Uterus (tissue), 4 donors: ENCODE measurements at places on chromosomes 12 and 14. TPM values are rescaled to one million over a fixed set of nuclear protein-coding genes. Genes with fewer than 3 reads are reported as not detected.

DNA sequence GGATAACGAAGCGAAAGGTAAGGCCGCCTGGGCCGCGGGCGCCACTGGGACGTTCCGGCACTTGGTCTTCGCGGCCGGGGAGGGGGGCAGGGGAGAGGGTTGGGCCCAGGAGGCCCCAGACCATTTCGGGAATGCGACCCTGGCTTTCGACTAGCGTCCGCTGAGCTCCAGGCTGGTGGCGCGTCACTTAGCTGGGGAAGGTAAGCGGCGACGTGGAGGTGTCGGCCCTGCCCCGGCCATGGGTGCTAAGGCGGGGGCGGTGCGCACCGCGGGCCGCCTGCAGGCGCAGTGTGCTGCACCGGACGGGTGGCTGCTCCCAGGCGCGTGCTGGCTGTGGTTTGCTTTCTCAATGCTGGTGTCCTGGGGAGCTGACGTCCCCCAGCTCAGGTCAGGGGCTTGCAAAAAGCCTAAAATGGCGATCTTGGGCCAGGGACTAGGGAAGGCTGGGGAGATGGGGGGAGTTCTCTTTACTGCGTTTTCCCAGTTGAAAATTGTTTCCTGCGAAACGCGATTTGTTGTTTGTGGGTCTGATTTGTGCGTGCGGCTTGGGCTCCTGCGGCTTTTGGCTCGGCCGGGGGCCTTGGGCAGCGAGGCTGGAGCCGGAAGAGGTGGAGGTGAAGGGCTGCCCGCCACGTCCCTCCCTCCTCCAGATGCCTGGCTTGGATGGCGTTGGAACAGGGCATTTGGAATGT lies 1.2 kb downstream of the HOXC10 start:
- H3K4me3 ChIP-seq = peak overlapping the region; percentile 39
- no peaks in the 10 kb centered on the region for H3K36me3 ChIP-seq
- H3K27ac ChIP-seq = peak overlapping the region; percentile 27
- peaks cover 12% of the 10 kb centered on the region for H3K27me3 ChIP-seq
- no peak for DNase-seq

GRCh38 chr14:102930138-102930752 lies 7.8 kb downstream of the AMN start:
- H3K36me3 ChIP-seq = no peaks in the 10 kb centered on the region
- H3K27ac ChIP-seq = no peak overlapping the region
- peaks cover 27% of the 10 kb centered on the region for H3K4me1 ChIP-seq
- H3K27me3 ChIP-seq = peaks cover 9% of the 10 kb centered on the region
- peak overlapping the region; percentile 33 for H3K4me3 ChIP-seq
- DNase-seq = no peak

DNA sequence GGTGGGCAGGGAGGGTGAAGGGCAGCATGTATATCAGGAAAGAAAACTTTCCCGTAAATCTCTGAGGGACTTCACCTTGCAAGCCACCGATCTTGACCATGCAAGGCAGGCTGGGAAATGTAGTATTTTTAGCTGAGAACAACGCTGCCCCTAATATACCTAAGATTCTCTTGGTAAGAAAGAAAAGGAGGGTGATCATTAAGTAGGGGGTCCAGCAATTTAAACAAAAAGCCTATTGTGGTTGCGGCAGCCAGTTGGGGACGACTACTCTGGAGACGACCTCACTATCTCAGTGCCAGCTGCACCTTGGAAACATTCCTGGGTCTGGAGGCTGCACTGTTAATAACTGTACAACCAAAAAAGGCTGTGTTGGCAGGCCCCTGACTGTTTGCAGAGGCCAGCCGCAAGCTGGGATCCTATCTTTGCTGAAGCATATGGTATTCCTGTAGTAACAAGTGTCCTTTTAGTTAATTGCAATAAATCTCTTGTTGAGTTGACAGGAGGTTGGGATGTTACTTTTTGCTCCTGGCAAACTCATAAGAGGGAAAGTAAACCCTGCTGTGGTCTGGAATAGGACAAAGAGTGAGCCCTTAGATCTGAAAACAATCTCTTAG lies 6.4 kb downstream of the APOLD1 start:
- no peaks in the 10 kb centered on the region for H3K36me3 ChIP-seq
- H3K4me1 ChIP-seq = peaks cover 7% of the 10 kb centered on the region
- peak; percentile 35 for DNase-seq
- H3K4me3 ChIP-seq = peak overlapping the region; percentile 16
- peak overlapping the region; percentile 57 for H3K27ac ChIP-seq
- no peaks in the 10 kb centered on the region for H3K27me3 ChIP-seq

DNA sequence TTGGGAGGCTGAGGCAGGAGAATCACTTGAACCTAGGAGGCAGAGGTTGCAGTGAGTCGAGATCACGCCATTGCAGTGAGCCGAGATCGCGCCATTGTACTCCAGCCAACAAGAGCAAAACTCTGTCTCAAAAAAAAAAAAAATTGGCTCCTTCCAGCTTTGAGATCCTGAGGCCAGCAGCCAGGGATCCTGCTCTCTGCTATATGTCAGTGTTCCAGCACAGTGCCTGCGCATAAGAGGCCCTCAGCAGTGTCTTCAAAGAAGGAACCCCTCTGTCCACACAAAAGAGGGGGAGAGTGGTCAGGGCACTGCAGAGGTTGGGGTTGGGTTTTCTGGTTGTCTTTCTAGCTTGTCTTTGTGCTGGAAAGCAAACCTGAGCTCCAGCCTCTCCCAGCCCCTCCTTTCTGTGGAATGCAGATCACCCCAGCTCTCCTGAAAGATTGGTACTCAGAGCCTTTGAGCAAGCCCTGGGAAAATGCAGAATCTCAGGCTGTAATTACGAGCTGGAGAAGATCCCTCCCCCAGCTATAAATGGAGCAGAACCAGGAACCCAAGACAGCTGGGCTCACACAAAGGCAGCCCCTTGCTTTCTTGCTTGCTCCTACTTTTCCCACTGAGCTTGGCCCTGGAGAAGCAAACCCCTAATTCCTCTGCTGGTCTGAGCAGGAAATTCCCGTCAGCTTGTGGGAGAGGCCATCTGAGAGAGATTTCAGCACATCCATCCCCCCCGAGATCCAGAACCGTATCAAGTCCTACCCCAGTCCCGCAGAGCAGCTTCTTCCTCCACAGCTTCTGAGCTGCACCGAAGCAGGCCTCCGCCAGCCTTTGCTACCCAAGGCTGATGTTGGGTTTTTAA lies 205.7 kb downstream of the ZFP36L1 start:
- H3K27ac ChIP-seq = peak overlapping the region; percentile 98
- peak; percentile 67 for DNase-seq
- no peaks in the 10 kb centered on the region for H3K36me3 ChIP-seq
- H3K4me1 ChIP-seq = peaks cover 29% of the 10 kb centered on the region
- no peak overlapping the region for H3K4me3 ChIP-seq

DNA sequence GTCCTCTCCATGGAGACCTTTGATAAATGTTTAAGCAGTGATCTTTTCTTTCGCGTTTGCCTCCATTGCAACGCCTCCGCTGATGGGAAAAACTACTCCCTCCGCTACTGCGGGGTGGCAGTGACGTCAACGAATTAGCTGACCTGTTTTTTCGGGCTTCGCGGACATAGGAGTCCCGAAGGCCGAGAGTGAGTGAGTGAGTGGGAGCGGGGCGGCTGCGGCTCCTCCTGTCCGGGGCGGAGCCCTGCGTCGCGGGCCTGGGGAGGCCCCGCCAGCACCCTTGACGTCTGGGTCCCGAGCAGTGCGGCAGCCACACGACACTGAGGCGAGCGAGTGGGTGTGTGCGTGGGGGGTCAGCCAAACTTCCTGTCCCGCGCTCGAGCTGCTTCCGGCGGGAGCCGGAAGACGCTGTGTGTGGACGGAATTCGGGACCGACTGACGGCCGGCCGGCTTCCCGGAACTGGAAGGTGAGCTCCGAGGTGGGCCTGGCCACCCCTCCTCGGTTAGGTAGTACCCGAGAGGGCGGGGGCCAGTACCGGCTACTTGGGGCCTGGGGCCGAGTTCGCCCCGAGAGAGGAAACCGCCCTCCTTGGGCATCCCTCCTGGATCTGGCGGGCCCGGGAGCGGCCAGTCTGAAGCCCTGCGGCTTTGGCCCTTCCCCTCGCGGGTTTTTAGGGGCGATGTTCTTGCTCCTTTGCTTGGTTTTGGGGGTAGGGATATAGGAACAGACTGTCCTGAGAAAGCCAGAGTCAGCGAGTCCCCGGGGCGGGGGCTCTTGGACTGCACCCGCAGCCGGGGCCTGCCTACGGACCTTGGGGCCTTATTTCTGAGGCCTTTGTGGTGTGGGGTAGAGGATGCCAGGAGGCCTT lies at the start of gene ZNF410:
ZNF410 (plus strand) TSS at position 411 of the 869 bp plus-strand sequence. CDS start 5,317 bp downstream, outside the sequence.
- H3K4me1 ChIP-seq = no peaks in the 10 kb centered on the region
- H3K4me3 ChIP-seq = peak within 1 kb of the TSS; percentile 72
- H3K27me3 ChIP-seq = no peaks in the 10 kb centered on the region
- H3K36me3 ChIP-seq = no peaks in the 10 kb centered on the region
- DNase-seq = peak; percentile 93
- H3K27ac ChIP-seq = peak within 1 kb of the TSS; percentile 96

GRCh38 chr14:105330491-105330895 lies 15.9 kb downstream of the PACS2 start:
- DNase-seq = peak; percentile 59
- no peak overlapping the region for H3K4me3 ChIP-seq
- H3K36me3 ChIP-seq = no peaks in the 10 kb centered on the region
- no peaks in the 10 kb centered on the region for H3K27me3 ChIP-seq

DNA sequence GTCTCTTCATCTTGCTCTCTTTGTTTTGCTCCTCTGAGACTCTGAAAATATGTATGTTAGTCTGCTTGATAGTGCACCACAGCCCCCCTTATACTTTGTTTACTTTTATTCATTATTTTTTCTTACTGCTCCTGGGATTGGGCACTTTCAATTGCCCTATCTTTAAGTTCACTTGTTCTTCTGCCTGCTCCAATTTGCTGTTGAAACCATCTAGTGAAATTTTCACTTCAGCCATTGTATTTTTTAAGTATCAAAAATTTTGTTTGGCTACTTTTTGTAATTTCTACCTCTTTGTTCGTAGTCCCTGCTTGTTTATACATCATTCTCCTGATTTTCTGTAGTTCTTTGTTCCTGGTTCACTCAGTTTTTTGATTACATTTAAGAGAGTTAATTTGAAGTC lies 223.3 kb downstream of the SLC38A4 start:
- no peak for DNase-seq
- H3K27me3 ChIP-seq = no peaks in the 10 kb centered on the region
- no peak overlapping the region for H3K4me3 ChIP-seq
- no peak overlapping the region for H3K27ac ChIP-seq

GRCh38 chr12:94150240-94151121 lies 2.1 kb downstream of the PLXNC1 start:
- peak; percentile 29 for DNase-seq
- peak overlapping the region; percentile 27 for H3K4me3 ChIP-seq
- H3K27ac ChIP-seq = peak overlapping the region; percentile 6
- H3K36me3 ChIP-seq = no peaks in the 10 kb centered on the region

GRCh38 chr14:21264025-21264801 lies 5.0 kb downstream of the HNRNPC start:
- H3K4me1 ChIP-seq = peaks cover 5% of the 10 kb centered on the region
- H3K36me3 ChIP-seq = no peaks in the 10 kb centered on the region
- no peaks in the 10 kb centered on the region for H3K27me3 ChIP-seq
- no peak overlapping the region for H3K4me3 ChIP-seq

GRCh38 chr12:56537546-56537945 lies 15.9 kb downstream of the RBMS2 start:
- H3K27ac ChIP-seq = no peak overlapping the region
- no peak for DNase-seq

DNA sequence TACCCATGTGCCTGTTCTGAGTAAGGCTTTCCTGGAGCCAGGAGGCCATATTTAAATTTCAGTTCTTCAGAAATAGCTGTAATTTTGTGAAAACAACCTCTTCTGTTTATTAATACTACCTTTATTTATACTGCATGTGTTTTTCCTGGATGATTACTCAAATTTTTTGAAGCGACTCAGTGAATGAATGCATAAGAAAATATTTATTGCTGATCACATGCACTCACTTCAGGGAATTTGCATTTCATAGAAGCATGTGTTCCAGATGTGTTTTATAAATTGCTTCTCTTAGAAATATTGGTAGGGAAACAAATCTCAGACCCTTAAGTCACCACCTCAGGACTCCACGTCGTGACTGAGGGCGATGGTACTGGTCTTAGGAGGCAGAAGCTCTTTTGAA lies 21.8 kb upstream of the DCN start:
- H3K4me1 ChIP-seq = no peaks in the 10 kb centered on the region
- DNase-seq = no peak
- H3K27me3 ChIP-seq = no peaks in the 10 kb centered on the region
- no peaks in the 10 kb centered on the region for H3K36me3 ChIP-seq
- H3K4me3 ChIP-seq = no peak overlapping the region
- no peak overlapping the region for H3K27ac ChIP-seq

DNA sequence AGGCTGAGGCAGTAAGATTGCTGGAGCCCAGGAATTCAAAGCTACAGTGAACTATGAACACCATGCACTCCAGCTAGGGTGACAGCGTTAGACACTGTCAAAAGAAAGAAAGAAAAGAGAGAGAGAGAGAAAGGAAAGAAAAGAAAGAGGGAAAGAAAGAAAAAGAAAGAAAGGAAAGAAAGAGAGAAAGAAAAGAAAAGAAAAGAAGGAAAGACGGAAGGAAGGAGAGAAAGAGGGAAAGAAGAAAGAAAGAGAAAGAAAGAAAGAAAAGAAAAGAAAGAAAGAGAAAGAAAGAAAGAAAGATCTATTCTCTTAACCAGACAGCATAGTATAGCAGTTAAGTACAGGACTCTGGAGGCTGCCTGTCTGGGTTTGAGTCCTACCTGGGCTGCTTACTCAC lies 21.9 kb upstream of the DENND5B start:
- no peaks in the 10 kb centered on the region for H3K27me3 ChIP-seq
- no peak overlapping the region for H3K4me3 ChIP-seq
- no peaks in the 10 kb centered on the region for H3K4me1 ChIP-seq
- H3K27ac ChIP-seq = no peak overlapping the region
- H3K36me3 ChIP-seq = no peaks in the 10 kb centered on the region

- no peaks in the 10 kb centered on the region for H3K27me3 ChIP-seq
- no peak overlapping the region for H3K4me3 ChIP-seq
- H3K4me1 ChIP-seq = no peaks in the 10 kb centered on the region
- H3K27ac ChIP-seq = no peak overlapping the region
- DNase-seq = no peak
These were observed 108.1 kb downstream of the ERC1 start for GRCh38 chr12:1099158-1099557.

DNA sequence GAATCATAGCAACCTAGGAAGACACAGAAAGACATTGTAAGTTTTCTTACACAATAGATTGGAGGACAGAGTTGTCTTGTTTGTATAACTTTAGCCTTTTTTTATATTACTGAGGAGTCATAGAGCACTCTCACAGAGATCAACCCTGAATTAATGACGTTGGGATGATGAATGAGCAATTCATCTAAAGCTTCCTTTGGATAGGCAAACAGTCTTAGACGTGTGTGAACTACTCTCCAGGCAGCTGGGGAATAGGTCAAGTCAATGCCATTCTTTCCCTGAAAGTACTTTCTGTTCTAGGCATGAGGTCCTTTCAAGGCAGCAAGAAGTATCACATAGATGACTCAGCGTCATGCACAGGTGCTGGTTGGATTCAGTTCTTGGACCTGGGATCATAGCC lies 369.1 kb upstream of the NOVA1 start:
- no peak overlapping the region for H3K27ac ChIP-seq
- H3K27me3 ChIP-seq = no peaks in the 10 kb centered on the region
- no peak overlapping the region for H3K4me3 ChIP-seq
- DNase-seq = peak; percentile 38
- H3K36me3 ChIP-seq = no peaks in the 10 kb centered on the region

Gene PCED1B
- total RNA-seq = 9.5 TPM

Gene IAPP
- total RNA-seq = not detected

Gene STXBP6
- total RNA-seq = 30.5 TPM

Gene LRP1-AS
- not detected for total RNA-seq

Gene GPR132
- 1.7 TPM for total RNA-seq

Gene OVCH1
- 1.0 TPM for total RNA-seq

Gene RNU7-1
- not detected for total RNA-seq

Gene CCDC196
- not detected for total RNA-seq

Gene KNTC1
- total RNA-seq = 12.3 TPM

Gene SMIM41
- total RNA-seq = not detected
